Cerebellum (tissue), 4 donors: ENCODE measurements at places on chromosomes 7 and 10. TPM values are rescaled to one million over a fixed set of nuclear protein-coding genes. Genes with fewer than 3 reads are reported as not detected.

GRCh38 chr7:149071641-149072437 is 18.7 kb downstream of the ZNF786 start:
- no peak for DNase-seq

GRCh38 chr10:117373823-117374505 is 1.3 kb downstream of the PDZD8 start:
- peak; percentile 19 for DNase-seq

DNA sequence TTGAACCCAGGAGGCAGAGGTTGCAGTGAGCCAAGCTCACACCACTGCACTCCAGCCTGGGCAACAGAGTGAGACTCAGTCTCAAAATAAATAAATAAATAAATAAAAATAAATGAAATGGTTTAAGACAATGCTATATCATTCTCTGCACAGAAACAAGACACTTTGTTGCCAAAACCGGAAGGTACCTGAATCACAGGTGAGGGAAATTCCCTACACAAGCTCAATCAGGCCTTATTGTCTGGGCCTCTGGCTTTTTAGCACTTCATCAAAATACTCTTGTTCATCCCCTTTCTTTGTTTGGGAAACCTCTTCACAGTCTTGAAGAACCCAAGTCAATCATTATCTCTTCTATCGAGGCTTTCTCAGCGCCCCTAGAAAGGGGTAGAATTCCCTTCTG is 166.1 kb upstream of the NPSR1 start:
- no peak for DNase-seq

DNA sequence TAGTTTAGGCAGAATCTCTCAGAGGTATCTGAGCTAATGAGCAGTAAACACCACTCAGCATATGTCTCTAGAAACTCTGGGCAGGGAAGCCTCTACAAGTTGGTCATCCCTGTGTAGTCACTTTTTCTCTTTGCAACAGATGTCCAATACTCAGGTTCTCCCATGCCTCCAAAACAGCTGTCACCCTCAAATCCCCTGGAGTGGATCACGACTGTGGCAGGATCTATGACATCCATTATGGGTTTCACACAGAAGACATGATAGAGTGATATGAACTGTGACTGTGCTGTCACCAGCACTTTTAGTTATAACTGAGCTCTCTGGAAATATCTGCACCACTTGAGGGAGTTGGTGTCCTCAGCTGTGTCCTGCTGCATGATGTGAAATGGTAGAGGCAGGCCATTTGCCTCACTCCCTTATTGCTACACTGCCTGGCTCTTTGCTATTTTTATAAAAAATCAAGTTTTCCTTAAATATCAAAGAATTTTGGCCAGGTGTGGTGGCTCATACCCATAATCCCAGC is 24.1 kb upstream of the ZNRF2 start:
- no peak for DNase-seq

DNA sequence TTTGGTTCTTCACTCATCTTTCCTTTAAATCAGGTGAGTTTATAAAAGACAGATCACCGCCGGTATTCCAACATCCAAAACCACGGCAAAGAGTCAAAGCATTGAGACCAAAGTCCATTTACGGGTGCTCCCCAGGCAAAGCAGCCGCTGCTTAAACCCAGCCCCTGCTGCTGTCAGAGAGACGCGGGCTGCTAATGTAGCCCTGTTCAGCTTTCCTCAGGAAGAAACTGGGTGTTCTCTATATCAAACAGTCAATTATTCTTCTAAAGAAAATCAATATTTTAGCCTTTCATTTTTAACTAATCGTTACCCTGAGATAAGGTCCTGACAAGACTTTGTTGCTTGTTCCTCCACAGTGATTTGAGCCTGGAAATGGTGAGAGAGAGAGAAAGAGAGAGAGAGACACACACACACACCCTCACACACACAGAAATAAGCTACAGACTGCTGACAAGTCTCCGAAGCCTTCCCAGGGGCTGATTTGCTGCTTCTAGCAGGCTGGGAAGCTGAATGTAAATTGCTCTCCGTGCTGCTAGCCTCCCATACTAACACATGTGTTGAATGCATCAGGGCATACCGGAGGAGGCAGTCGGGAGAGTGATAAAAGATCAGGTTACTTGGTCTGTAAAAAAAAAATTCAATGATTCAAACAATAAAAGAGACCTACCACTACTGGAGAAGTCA is 183.0 kb upstream of the ANK3 start:
- peak; percentile 12 for DNase-seq

DNA sequence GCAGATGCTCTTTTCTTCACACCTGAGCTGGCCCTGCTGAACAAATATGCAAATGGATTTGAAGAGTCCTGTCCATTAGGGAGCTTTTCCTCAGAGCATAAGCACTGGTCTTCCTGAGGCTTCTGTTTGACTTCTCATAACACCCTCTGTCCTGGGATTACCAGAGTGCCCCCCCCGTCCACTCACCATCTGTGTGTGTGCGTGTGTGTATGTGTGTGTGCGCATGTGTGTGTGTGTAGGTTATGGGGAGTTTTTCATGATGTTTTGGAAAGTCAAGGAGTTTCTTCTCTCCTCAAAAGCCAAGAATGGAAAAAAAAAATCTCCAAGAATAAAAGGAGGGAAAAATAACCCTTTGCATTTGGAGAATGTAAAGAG is 57.7 kb upstream of the COMTD1 start:
- no peak for DNase-seq

GRCh38 chr10:27822301-27822700 is 76.7 kb upstream of the MKX start:
- no peak for DNase-seq

DNA sequence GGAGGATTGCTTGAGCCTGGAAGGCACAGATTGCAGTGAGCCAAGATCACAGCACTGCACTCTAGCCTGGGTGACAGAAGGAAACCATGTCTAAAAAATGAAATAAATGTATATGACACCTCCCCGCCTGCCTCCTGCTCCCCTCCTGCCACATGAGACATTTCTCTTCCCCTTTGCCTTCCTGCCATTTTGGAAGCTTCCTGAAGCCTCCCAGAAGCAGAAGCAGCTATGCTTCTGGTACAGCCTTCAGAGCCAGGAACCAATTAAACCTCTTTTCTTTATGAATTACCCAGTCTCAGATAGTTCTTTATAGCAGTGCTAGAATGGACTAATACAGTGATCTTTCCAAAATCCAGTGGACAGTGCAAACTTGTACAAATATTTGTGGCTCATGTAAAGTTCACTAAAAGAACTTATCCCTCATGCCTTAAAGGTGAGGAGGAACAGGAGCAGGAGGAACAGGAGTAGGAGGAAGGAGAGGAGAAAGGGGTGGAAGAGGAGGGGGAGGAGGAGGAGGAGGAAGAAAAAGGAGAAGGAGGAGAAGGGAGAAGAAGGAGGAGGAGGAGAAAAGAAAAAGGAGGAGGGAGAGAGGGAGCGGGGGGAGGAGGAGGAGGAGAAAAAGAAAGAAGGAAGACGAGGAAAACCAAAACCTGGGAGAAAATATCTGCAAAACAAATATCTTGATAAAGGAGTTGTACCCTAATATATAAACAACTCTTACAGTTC is 2.8 kb upstream of the ABI1 start:
- no peak for DNase-seq

GRCh38 chr10:64619102-64619501 is 1097.9 kb downstream of the REEP3 start:
- DNase-seq, result no peak

DNA sequence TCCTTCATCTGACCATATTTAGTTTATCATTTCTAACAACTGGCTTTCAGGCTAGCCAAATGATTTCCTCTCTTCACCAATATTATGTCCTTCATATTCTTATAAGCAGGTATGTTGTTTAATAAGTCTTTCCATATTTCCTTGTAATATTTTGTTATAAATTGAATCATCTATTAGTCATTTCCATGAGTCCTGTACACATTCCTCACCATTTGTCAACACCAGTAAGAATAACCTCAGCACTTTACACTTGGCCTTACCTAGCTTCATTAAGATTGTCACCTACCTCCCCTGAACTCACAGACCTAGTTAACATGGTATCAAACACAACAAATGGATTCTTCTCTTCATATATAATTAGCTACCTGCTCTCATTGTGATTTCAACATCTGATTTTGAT is 282.3 kb downstream of the SEMA3D start:
- no peak for DNase-seq

- DNase-seq, result no peak
Observed at GRCh38 chr7:138662076-138662990, 38.8 kb downstream of the SVOPL start.

DNA sequence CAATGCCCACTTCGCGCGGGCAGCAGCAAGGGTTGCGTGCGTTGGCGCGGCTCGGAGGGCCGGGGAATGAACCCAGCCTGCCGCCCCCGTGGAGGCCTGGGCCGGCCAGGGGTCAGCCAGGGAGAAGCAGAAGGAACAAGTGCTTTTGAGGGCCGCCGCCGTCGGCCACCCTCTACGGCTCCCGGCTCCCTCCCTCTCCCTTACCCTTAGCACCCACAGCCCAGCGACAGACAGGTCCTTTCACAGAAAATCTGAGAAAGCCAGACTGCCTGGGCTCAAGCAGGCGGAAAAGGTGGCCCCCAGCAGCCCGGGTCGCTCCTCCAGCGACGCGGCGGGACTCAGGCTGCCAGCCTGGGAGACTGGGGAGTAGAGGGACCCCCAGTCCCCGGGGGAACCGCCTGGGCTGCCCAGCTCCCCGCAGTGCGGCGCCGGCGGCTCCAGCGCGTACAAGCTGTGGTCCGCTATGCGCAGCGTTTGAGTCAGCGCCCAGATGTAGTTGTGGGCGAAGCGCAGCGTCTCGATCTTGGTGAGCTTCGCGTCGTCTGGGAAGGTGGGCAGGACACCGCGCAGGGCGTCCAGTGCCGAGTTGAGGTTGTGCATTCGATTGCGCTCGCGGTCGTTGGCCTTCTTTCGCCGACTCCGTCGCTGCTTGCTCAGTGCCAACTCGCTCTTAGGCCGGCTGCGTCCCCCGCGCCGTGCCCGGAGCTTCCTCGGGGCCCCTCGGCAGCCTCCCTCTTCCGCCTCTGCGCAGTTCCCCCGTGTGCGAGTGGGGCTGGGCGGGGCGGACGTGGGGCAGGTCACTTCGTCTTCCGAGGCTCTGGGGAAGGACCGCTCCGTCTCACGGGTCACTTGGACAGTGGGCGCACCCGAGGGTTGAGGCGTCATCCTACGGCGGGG is 815 bp downstream of the NEUROG3 start:
- no peak for DNase-seq

GRCh38 chr10:78596556-78596955 is 472.2 kb upstream of the ZMIZ1 start:
- no peak for DNase-seq

- DNase-seq, result no peak
Observed at GRCh38 chr7:121961089-121961867, 88.3 kb downstream of the PTPRZ1 start.

- no peak for DNase-seq
Observed at GRCh38 chr7:143130541-143130940, 1.3 kb upstream of the PIP start.

DNA sequence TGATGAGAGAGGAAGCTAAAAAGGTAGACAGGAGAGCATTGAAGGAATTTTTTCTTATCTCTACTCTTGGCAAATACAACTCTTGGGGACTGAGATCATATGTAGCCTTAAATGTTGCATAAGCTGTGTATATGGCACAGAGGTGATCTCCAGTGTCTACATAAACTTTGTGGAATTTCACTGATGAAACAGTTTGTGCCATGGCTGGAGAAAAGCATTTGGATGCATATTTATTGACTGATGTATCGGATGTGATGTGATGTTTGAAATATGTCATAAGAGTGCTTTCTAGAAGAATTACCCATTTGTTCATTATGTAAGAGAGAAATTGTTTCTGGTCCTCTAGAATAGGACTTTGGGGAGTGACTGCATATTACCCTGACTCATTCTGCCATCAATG is 244.9 kb upstream of the LRRTM3 start:
- DNase-seq, result no peak

DNA sequence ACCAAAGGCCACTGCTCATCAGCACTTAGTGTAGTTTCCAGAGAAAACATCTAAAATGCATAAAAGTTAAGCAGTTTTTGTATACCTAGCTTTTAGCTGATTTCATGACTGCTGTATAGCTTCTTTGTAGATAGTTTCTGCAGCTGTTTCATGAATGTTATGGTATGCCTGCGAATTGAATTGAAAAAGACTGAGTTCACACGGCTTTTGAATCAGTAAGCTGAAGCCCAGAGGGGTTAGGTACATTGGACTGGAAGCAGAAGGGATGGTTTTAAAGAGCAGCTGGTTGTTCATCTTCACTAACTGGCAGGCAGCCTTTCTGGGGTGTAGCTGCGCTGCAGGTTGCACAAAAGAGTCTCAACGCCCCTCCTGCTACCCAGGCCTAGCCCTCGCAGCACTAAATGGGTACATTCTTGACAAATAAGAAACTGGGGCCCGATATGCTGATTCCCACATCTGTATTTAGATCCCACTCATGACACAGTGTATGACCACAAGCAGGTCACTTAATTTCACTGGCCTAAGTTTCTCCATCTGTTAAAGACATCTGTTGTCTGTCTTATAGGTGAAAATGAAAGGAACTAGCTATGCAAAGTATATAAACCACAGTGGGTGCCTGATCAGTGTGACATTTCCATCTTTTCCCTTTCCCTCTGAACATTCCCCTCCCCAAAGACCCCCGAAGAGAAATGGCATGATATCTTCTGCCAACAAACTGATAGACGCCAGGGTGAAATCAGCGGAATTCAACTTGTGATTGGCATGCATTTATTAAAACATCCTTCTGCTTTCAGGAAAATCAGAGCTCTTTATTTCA is 85.9 kb upstream of the AGBL3 start:
- no peak for DNase-seq

DNA sequence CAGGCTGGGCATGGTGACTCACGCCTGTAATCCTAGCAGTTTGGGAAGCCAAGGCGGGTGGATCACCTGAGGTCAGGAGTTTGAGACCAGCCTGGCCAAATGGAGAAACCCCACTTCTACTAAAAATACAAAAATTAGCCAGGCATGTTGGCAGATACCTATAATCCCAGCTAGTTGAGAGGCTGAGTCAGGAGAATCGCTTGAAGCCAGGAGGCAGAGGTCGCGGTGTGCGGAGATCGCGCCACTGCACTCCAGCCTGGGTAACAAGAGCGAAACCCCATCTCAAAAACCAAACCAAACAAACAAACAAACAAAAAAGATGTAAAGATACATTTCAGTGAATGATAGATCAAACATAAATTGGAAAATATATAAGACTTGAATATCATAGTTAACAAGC is 105.9 kb downstream of the PLPP4 start:
- DNase-seq, result no peak

GRCh38 chr10:8013006-8013405 is 41.5 kb upstream of the GATA3 start:
- no peak for DNase-seq

Gene FAM241B
- 11.3 TPM for total RNA-seq

Gene HABP2
- not detected for total RNA-seq

Gene METTL27
- 2.5 TPM for total RNA-seq

Gene CTNNA3
- total RNA-seq, result 24.9 TPM

Gene HIPK2
- total RNA-seq, result 33.3 TPM

Gene FBXW4
- 40.1 TPM for total RNA-seq

Gene TMEM26
- total RNA-seq, result 2.4 TPM

Gene PKD2L1
- total RNA-seq, result not detected

Gene OSBPL3
- total RNA-seq, result 17.0 TPM

Gene STEAP1B
- total RNA-seq, result 2.6 TPM

Gene FZD8
- 5.9 TPM for total RNA-seq
